ENCODE measurements at places on chromosomes 1 and 21.
A peak's percentile ranks its signal among the peaks of the same experiment; 100 is the strongest.

- H3K4me1 ChIP-seq, result peaks cover 18% of the 10 kb centered on the region
- no peak overlapping the region for H3K4me3 ChIP-seq
- DNase-seq, result no peak
- H3K27ac ChIP-seq, result no peak overlapping the region
- H3K27me3 ChIP-seq, result no peaks in the 10 kb centered on the region
Observed at GRCh38 chr1:59732214-59732955, 82.4 kb upstream of the HOOK1 start.

- H3K27ac ChIP-seq, result no peak overlapping the region
- H3K36me3 ChIP-seq, result no peaks in the 10 kb centered on the region
- no peaks in the 10 kb centered on the region for H3K4me1 ChIP-seq
- no peak overlapping the region for H3K4me3 ChIP-seq
- DNase-seq, result no peak
- H3K27me3 ChIP-seq, result no peaks in the 10 kb centered on the region
Observed at GRCh38 chr1:246320286-246320685, 186.8 kb downstream of the SMYD3 start.

DNA sequence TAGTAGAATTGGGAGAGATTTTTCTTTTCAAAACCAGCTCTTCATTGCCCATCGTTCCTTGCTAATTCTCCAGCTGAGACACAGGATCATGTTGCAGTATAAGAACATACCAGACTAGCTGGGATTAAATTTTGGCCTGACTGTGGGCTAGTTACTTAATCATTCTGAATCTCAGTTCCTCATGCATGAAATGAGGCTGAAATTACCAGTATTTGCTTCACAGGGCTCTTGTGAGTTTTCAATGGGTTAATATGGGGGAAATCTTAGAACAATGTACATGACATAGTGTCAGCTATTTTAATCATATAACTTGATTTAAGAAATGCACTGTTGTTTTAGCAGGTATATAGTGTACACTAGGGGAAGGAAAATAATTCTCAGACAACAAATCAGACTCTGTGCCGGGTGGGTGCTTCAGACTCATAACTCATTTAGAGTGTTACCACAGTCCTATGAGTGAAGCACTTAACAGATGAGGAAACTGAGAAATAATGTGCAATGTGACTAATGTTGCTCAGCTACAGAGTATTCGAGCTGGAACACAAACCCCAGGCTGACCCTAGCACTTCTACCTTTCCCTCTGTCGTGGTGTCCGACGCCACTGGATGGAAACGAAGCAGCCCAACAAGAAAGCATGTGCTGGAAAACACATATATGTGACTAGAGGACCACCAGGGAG, 137.6 kb upstream of the SGIP1 start:
- H3K4me3 ChIP-seq, result no peak overlapping the region
- peaks cover 38% of the 10 kb centered on the region for H3K4me1 ChIP-seq
- no peak for DNase-seq
- H3K36me3 ChIP-seq, result no peaks in the 10 kb centered on the region
- H3K27me3 ChIP-seq, result peaks cover 2% of the 10 kb centered on the region

DNA sequence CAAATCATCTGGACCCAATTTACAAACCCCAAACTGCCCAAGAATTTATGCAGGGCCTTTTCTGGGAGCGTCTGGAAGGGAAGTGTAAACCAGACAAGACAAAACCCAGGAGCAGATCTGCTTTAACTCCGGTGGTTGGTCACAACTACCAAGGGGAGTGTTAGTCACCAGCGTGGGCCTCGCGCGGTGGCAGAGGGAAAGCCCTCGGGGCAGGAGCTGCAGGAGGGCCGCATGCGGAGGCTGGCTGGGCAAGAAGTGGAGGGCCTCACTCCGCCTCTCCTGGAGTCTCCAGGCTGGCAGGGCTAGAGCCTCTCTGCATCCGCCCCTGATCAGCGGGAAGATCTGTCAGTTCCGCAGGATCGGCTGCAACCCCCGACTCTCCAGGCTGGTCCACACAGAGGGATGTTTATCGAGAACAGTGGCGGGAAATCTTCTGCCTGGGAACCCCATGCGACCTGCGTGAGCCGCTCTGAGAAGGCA, 2.0 kb downstream of the COL24A1 start:
- H3K27ac ChIP-seq, result no peak overlapping the region
- no peaks in the 10 kb centered on the region for H3K4me1 ChIP-seq
- H3K27me3 ChIP-seq, result peaks cover 33% of the 10 kb centered on the region
- no peak overlapping the region for H3K4me3 ChIP-seq
- DNase-seq, result no peak

GRCh38 chr1:34237151-34237815, 60.6 kb downstream of the C1orf94 start:
- no peak for DNase-seq
- no peak overlapping the region for H3K4me3 ChIP-seq
- H3K36me3 ChIP-seq, result peaks cover 5% of the 10 kb centered on the region
- H3K4me1 ChIP-seq, result no peaks in the 10 kb centered on the region
- peaks cover 2% of the 10 kb centered on the region for H3K27me3 ChIP-seq
- H3K27ac ChIP-seq, result no peak overlapping the region

- H3K27ac ChIP-seq, result no peak overlapping the region
- H3K4me3 ChIP-seq, result no peak overlapping the region
- no peaks in the 10 kb centered on the region for H3K36me3 ChIP-seq
- peaks cover 3% of the 10 kb centered on the region for H3K4me1 ChIP-seq
- H3K27me3 ChIP-seq, result peaks cover 5% of the 10 kb centered on the region
Observed at GRCh38 chr21:16179773-16180172, 450.0 kb downstream of the USP25 start.

- H3K27ac ChIP-seq, result no peak overlapping the region
- no peaks in the 10 kb centered on the region for H3K36me3 ChIP-seq
- H3K4me1 ChIP-seq, result no peaks in the 10 kb centered on the region
- DNase-seq, result no peak
- no peaks in the 10 kb centered on the region for H3K27me3 ChIP-seq
- no peak overlapping the region for H3K4me3 ChIP-seq
Observed at GRCh38 chr1:99599678-99600175, 46.2 kb upstream of the PALMD start.

- no peak overlapping the region for H3K27ac ChIP-seq
- peaks cover 29% of the 10 kb centered on the region for H3K36me3 ChIP-seq
- H3K4me3 ChIP-seq, result no peak overlapping the region
- H3K4me1 ChIP-seq, result peaks cover 4% of the 10 kb centered on the region
Observed at GRCh38 chr21:29201186-29201585, 70.7 kb downstream of the MAP3K7CL start.

- H3K36me3 ChIP-seq, result peaks cover 7% of the 10 kb centered on the region
- no peak for DNase-seq
- H3K4me3 ChIP-seq, result peak overlapping the region; percentile 77
- H3K27me3 ChIP-seq, result no peaks in the 10 kb centered on the region
- H3K4me1 ChIP-seq, result peaks cover 82% of the 10 kb centered on the region
Observed at GRCh38 chr1:100387657-100388350, 35.5 kb downstream of the CDC14A start.

- H3K36me3 ChIP-seq, result no peaks in the 10 kb centered on the region
- no peak for DNase-seq
- H3K4me3 ChIP-seq, result peak overlapping the region; percentile 12
- H3K27ac ChIP-seq, result no peak overlapping the region
Observed at GRCh38 chr21:44352253-44352860, 1.1 kb upstream of the TRPM2 start.

DNA sequence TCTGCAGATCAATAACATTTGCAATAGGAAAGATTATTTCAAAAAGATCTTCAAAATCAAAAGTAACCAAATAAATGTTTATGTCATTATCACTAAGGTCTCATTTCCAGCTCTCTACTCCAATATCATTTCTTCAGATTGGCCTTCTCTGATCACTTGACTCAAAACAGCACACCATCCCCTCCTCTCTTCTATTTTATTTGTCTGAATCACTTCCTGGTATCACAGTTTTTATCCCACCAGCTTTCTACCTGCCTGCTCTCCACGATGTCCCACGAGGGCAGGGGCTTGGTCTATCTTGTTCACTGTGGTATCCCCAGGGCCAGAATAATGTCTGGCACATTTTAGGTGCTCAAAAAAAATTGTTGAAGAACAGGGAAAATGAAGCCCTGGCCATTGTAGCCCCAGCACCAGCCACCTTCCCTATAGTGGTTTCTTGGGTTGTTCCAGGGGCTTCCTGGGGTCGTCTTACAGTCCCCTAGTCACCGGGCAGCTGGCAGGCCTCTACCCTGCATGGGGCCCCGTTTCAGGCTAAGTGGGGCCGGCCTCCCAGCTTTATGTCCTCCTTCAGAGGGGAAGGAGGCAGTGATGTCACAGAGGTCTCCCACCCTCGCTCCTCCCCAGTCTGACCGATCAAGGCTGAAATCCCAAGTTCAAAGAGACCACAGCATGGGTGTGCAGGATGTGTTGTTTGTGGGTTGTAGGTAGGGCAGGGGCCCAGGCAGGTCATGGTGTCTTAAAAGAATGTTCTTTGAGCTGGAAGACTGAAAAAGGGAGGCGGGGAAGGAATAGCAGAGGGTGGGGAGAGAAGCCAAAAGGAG, 3.5 kb upstream of the PADI1 start:
- peaks cover 27% of the 10 kb centered on the region for H3K4me1 ChIP-seq
- DNase-seq, result peak; percentile 32
- H3K27ac ChIP-seq, result no peak overlapping the region

GRCh38 chr1:48697066-48697707, 79.5 kb downstream of the BEND5 start:
- no peak overlapping the region for H3K4me3 ChIP-seq
- DNase-seq, result peak; percentile 35
- peaks cover 41% of the 10 kb centered on the region for H3K27me3 ChIP-seq
- no peak overlapping the region for H3K27ac ChIP-seq
- no peaks in the 10 kb centered on the region for H3K4me1 ChIP-seq

GRCh38 chr1:45887156-45887842, 83.9 kb downstream of the MAST2 start:
- no peaks in the 10 kb centered on the region for H3K4me1 ChIP-seq
- H3K27ac ChIP-seq, result no peak overlapping the region
- no peaks in the 10 kb centered on the region for H3K36me3 ChIP-seq
- no peak overlapping the region for H3K4me3 ChIP-seq

GRCh38 chr1:220521778-220522177, 6.2 kb upstream of the MARK1 start:
- H3K27me3 ChIP-seq, result peaks cover 58% of the 10 kb centered on the region
- H3K4me3 ChIP-seq, result no peak overlapping the region
- no peak for DNase-seq
- no peaks in the 10 kb centered on the region for H3K4me1 ChIP-seq
- no peaks in the 10 kb centered on the region for H3K36me3 ChIP-seq

- peak overlapping the region; percentile 94 for H3K4me3 ChIP-seq
- DNase-seq, result peak; percentile 98
- H3K27ac ChIP-seq, result peak overlapping the region; percentile 95
- no peaks in the 10 kb centered on the region for H3K36me3 ChIP-seq
Observed at GRCh38 chr1:161389691-161390558, 22.2 kb upstream of the CFAP126 start.

DNA sequence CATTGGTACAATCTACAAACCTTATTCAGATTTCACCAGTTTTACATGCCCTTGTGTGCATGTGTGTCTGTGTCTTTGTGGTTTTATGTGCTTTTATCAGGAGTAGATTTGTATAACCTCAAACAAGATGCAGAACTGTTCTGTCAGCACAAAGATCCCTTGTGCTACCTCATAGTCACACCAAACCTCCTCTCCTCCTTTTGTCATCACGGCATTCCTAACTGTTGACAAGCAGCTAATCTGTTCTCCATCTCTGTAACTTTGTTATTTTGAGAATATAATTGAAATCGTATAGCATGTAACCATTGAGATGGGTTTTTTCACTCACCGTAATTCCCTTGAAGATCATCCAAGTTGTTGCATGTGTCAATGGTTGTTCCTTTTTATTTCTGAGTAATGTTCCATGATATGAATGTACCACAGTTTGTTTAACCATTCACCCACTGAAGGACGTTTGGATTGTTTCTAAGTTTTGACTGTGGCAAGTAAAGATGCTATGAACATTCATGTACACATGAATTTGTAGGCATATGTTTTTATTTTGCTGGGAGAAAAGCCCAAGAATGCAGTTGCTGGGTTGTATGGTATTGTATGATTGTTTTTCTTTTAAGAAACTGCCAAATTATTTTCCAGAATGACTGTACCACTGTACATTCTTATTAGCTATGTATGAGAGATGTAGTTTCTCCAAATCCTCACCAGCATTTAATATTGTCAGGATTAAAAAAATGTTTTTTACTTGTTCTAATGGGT, 78.1 kb upstream of the B3GALT2 start:
- H3K27me3 ChIP-seq, result no peaks in the 10 kb centered on the region
- no peak overlapping the region for H3K4me3 ChIP-seq
- peaks cover 18% of the 10 kb centered on the region for H3K36me3 ChIP-seq
- H3K27ac ChIP-seq, result no peak overlapping the region
- H3K4me1 ChIP-seq, result no peaks in the 10 kb centered on the region

GRCh38 chr1:236051242-236051791, 13.6 kb downstream of the NID1 start:
- no peaks in the 10 kb centered on the region for H3K36me3 ChIP-seq
- no peak for DNase-seq
- H3K27me3 ChIP-seq, result peaks cover 7% of the 10 kb centered on the region
- no peaks in the 10 kb centered on the region for H3K4me1 ChIP-seq
- no peak overlapping the region for H3K4me3 ChIP-seq

GRCh38 chr1:103162360-103162759, 54.0 kb upstream of the COL11A1 start:
- H3K36me3 ChIP-seq, result no peaks in the 10 kb centered on the region
- no peaks in the 10 kb centered on the region for H3K4me1 ChIP-seq
- H3K27me3 ChIP-seq, result no peaks in the 10 kb centered on the region
- H3K4me3 ChIP-seq, result no peak overlapping the region

- H3K4me1 ChIP-seq, result no peaks in the 10 kb centered on the region
- no peak for DNase-seq
- H3K27me3 ChIP-seq, result peaks cover 63% of the 10 kb centered on the region
- H3K4me3 ChIP-seq, result no peak overlapping the region
Observed at GRCh38 chr1:29388170-29388569, 151.8 kb downstream of the PTPRU start.

DNA sequence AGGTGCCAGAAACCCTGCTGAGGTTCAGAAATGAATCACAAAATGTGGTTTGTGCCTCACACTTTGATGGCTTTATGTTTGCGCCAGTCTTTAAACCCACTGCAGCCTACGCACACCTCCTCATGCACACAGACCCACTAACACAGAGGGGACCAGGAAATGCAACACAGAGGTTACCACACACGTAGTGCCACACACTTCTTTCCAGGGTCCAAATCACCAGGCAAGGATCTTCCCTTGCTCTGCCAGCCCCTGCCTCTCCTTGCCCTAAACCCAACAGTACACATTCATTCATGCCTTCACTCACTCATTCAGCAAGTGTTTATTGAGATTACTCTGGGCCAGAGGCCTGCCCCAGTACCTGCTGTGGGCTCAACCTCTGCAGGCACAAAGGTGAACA, 17.5 kb downstream of the MAB21L3 start:
- H3K4me1 ChIP-seq, result peaks cover 20% of the 10 kb centered on the region
- peaks cover 7% of the 10 kb centered on the region for H3K27me3 ChIP-seq
- H3K4me3 ChIP-seq, result peak overlapping the region; percentile 74
- no peaks in the 10 kb centered on the region for H3K36me3 ChIP-seq
- DNase-seq, result peak; percentile 54

DNA sequence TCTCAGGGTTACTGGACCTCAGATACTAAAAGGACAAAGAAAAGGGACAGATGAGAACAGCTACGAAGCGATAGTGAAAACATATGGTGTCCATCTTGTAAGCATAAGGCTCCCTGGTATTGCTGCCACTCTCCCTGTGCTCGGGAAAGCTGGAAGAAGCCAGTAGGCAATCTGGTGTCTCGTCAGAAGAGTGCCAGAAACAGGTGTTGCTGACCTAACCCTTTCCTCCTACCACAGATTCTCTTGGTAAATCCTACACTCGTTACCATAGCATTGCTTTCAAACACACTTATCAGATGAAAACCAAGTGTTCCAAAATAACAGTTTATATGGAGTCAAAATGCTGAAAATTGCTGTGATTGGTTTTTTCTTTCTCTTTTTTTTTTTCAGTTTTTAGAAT, 146.3 kb downstream of the NRIP1 start:
- no peaks in the 10 kb centered on the region for H3K27me3 ChIP-seq
- no peak overlapping the region for H3K27ac ChIP-seq
- H3K4me1 ChIP-seq, result no peaks in the 10 kb centered on the region
- no peak for DNase-seq
